ENCODE measurements at places on chromosomes 12 and 14.
A peak's percentile ranks its signal among the peaks of the same experiment; 100 is the strongest.

DNA sequence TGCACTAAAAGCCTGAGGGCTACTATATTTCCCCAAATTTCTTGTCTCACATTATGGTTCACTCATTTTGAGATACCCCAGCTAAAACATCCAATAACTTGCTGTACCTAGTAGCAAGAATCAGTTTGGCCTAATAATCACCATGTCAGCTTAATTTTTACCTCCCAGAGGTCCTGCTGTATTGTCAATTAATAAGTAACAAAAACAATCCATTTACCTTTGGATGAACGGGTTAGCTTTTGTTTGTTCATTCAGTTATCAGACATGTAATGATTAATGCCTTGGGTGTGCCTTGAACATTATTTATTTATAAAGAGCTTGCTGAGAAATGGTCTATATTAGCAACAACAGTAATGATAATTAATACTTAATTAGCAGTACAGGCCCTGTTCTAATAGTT lies 57.0 kb downstream of the MON2 start:
- DNase-seq: no peak

- no peak for DNase-seq
Measured at GRCh38 chr12:43169115-43169681, 382.8 kb downstream of the ADAMTS20 start.

DNA sequence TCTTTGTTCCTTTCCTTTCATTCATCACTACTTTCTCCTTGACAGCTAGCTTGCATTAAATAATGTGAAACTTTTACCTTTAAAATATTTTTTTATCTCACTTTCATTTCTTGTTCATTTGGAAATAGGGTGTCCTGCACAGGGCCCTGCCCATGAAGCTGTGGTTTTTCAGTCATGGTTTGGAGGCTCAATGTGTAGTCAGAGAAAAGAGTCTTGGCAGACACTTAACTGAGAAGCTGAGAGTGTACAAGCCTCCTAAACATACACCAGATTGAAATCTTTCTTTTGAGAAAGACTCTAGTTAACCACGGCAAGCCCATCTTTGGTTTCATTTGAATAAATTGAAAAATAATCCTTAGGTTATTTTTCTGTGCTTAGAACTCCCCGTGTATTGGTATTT lies 74.2 kb downstream of the KICS2 start:
- DNase-seq: no peak

- peak; percentile 56 for DNase-seq
Measured at GRCh38 chr12:57621497-57622292, 10.5 kb downstream of the ARHGEF25 start.

DNA sequence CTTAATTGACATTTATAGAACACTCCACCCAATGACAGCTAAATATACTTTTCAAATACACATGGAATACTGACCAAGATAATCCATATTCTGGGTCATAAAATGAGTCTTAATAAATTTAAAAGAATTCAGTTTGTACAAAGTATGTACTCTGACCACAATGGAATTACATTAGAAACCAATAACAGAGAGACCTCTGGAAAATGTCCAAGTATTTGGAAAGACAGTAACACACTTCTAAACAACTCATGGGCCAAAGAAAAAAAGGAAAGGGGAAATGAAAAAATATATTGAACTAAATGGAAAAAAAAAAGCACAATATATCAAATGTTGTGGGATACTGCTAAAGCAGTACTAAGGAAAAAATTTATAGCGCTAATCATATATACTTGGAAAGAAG lies 52.0 kb downstream of the CRACR2A start:
- no peak for DNase-seq

GRCh38 chr14:91410771-91411536 lies 6.7 kb downstream of the CCDC88C start:
- DNase-seq: no peak

DNA sequence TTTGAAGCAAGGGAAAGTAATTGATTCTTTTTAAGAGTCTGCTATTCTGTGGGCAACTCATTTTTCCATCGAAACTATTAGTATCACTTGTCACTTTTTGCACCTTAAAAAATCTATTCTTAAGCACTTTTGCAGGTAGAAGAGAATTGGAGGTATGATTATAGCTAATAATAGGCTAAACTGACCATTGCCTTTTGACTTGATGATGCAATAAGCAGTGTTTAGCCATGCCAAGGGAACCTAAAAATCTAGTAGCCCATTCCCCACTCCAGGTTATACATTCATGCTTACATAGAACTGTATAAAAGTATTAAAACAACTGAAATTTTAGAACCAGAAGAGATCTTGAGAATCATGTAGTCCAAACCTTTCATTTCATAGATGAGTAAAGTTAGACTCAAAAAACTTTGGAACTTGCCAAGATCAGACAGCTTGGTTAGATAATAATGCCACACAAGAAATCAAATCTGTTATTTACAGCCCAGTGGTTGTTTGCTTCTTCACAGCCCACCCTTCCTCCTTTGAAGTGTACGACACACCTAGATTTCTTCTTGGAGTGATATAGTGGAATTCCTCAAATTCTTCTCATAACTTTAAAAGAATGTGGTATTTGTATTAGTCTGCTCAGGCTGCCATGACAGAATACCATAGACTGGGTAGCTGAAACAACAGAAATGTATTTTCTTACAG lies 21.7 kb upstream of the GARIN2 start:
- DNase-seq: no peak

- DNase-seq: peak; percentile 27
Measured at GRCh38 chr12:7834701-7835100, 38.0 kb downstream of the SLC2A14 start.

DNA sequence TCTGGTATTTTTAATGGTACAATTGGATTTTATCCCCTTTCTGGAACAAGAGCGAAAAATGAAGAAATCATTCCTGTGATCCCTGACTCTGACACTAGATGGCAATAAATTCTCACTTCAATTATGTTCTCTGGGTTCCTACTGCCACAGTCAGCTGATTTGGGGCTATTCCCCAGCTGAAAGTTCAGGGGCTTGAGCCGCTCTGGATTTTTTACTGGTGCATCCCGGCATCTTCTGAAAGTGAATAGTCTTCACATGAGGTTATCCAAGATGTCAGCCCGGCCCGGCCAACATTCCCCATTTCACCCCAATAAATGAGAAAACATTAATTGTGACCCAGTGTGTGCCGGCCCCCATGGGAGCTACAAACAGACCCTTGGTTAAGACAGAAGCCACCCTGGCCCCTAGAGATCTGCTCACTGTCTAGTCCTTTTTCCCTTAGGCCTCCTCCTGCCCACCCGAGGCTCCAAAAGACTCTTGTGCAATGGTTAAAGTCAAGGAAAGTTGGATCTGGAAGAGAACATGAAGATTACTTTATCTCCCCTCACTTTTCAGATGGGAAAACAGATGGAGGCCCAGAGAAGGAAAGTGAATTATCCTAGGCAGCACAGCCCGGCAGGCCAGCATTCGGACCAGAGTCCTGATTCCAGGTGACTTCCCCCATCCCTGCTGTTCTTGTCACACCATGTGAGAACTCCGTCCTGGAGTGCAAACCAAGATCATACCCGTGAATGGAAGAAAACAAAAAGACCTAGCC lies 20.8 kb downstream of the CKAP4 start:
- peak; percentile 63 for DNase-seq

- no peak for DNase-seq
Measured at GRCh38 chr14:42198010-42198409, 591.3 kb downstream of the LRFN5 start.

DNA sequence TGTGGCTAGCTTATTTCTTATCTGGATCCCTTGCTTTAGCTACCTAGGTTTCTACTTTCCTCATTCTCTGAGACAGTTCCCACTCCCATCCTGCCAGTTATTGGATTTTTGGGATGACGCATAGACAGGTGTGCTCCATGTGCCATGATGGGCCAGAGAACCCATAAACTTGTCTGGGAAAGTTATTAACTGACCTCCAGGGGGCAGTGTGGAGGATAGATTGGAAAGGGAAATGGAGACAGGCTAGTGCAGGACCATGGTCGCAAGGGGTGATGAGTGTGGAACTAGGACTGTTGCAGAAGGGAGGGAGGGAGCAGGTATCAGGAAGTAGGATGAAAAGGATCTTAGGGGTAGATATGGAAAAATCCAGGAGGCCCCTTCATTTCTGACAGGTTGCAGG lies 80.3 kb downstream of the ESRRB start:
- peak; percentile 13 for DNase-seq

DNA sequence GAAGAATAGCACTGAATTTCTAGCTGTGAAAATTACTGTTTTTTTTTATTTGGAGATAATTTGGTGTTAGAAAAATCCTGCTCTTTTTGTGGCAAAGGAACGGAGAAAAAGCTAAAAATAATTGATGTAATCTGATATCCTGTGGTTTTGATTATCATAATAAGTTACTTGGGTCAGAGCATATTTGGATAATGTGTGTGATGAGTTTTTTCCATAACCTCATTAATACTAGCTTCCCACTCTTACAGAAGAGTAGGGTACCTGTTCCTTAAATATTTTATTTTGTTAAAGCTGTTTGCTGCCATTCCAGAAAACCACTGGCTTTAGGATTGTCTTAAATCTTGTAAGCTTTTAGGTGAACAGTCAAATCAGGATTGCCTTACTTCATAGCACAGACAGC lies 4.7 kb downstream of the PSMC6 start:
- DNase-seq: no peak

GRCh38 chr12:102806110-102806509 lies 110.9 kb downstream of the PAH start:
- no peak for DNase-seq

GRCh38 chr12:114733919-114734318 lies 49.9 kb upstream of the TBX3 start:
- no peak for DNase-seq

DNA sequence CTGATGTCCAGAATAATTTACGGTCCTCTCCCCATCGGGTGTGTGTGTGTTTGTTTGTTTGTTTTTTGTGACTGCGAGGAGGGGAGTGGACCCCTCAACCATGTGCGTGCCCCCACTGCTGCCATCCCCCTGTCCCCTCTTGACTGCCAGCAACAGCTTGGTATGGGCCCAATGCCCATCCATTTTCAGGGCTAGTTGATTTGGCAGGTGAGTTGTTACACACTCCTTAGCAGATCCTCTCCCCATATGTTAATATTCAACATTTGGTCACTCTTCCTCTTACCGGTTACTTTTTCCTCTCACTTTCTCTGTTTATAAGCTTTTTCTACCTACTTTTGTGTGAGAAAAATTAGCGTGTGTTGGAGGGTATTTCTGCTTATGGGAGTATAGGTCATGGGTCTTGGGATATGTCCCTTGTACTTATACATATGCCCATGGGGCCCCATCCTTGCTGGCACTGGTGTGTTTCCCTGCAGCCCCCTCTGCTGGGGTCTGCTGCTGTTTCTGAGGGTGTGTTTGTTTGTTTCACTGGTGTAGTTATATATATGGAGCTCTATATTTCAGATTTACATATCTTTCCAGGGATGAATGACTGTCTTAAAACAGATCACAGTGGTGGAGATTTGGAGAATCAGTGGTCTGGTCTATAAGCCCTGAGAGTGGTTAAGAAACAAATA lies 33.8 kb downstream of the ZFHX2 start:
- DNase-seq: no peak

- DNase-seq: no peak
Measured at GRCh38 chr12:2149091-2149490, 96.3 kb downstream of the CACNA1C start.

DNA sequence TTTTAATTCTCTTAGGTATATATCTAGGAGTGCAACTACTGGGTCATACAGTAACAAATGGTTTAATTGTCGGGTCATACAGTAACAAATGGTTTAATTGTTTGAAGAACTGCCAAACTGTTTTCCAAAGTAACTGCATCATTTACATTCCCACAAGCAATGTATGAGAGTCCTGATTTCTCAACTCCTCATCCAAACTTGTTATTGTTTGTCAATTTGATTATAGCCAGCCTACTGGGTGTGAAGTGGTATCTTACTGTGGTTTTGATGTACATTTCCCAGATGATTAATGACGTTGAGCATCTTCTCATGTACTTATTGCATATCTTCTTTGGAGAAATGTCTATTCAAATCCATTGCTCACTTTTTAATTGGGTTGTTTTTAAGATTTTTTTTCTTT lies 67.6 kb upstream of the CFL2 start:
- no peak for DNase-seq

GRCh38 chr12:109393437-109394345 lies 46.0 kb downstream of the MYO1H start:
- peak; percentile 49 for DNase-seq

GRCh38 chr14:64202716-64203115 lies 91.5 kb downstream of the ESR2 start:
- DNase-seq: no peak

DNA sequence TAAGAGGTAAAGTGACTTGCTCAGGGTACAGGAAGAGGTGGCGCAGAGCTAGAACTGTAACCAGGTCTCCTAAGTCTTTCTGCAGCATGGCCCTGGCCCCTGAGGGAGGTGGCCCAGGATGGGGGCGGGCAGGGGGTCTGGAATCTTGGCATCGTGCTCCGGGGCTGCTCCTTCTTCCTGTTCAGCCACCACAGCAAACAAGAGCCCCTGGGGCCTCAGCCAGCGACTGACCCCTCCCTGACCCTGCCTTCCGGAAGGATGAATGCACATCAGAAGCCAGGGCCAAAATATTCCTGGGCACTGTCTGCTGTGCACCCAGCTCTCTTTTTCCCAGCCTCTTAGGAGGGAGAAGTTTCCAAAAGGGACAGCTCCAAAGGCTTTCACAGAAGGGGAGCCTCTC lies 242.8 kb downstream of the DPF3 start:
- no peak for DNase-seq

GRCh38 chr12:111359914-111360276 lies 9.0 kb downstream of the PHETA1 start:
- DNase-seq: no peak

GRCh38 chr14:93538413-93538812 lies 107.7 kb downstream of the UNC79 start:
- DNase-seq: no peak

DNA sequence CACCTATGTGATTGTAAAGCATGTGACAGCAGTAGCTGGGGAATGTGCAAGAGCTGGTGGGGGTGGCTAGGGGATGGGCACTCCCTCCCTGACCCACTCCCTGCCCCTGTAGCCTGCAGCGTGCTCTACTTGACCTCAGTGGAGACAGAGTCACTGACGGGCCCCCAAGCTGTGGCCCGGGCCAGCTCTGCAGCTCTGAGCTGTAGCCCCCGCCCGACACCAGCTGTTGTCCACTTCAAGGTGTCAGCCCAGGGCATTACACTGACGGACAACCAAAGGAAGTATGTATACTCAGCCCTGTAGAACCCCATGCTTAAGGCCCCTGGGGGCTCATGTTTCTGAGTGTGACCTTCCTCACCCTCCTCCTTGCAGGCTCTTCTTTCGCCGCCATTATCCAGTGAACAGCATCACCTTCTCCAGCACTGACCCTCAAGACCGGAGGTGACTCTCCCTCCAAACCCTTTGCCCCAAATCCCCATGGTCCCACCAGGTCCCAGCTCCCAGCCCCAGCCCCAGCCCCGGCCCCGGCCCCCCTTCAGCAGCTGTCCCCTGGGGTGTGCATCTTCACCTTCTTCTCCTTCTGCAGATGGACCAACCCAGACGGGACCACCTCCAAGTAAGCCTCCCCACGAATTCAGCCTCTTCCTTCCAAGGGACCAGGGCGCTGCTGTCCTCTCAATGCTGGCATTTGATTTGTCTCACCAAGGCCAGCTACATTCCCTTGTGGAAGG lies 13.3 kb downstream of the TNS2 start:
- no peak for DNase-seq

GRCh38 chr12:78457938-78458337 lies 406.6 kb upstream of the SYT1 start:
- no peak for DNase-seq

Data from CD4-positive, alpha-beta T cell treated with Interleukin-1 beta for 1 hour (primary cell).